Prostate gland (tissue), 2 donors: ENCODE measurements at places on chromosomes 7 and 10. TPM values are rescaled to one million over a fixed set of nuclear protein-coding genes. Genes with fewer than 3 reads are reported as not detected.

GRCh38 chr7:125563557-125563956, 633.9 kb upstream of the POT1 start:
- no peak for DNase-seq

- no peak for DNase-seq
Observed at GRCh38 chr10:61321041-61321857, 131.9 kb downstream of the TMEM26 start.

DNA sequence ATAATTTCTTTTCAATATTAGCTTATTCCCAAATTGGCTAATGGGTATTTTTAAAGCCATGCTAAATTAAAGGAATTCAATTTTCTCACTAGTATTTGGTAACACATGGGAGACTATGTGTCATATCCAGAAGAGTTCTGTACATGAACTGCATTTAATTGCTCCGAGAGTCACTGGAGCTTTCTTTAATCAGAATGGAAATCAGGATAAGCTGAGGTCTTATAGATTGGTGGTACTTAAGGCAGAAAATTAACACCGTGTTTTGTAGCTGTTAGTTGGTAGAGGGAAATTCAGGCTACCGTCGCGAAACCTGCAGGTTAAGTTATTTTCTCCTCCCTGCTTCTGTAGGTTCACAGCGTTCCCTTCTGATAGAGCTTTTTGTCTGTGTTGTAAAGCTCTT, at the start of gene WEE2:
Gene WEE2 (plus strand): TSS at position 3 of the 400 bp plus-strand sequence. CDS start 406 bp downstream, outside the sequence.
- no peak for DNase-seq

PRF1 gene
- total RNA-seq: 2.3 TPM

ANK3 gene
- 47.8 TPM for total RNA-seq
